Aorta (tissue), 5 donors: ENCODE measurements at places on chromosomes 12 and 14. TPM values are rescaled to one million over a fixed set of nuclear protein-coding genes. Genes with fewer than 3 reads are reported as not detected.

GRCh38 chr12:106032623-106032925, 106.2 kb downstream of the NUAK1 start:
- no peaks in the 10 kb centered on the region for H3K27me3 ChIP-seq
- no peak for DNase-seq
- no peaks in the 10 kb centered on the region for H3K36me3 ChIP-seq
- no peaks in the 10 kb centered on the region for H3K4me1 ChIP-seq
- no peak overlapping the region for H3K4me3 ChIP-seq

- DNase-seq = no peak
- no peaks in the 10 kb centered on the region for H3K36me3 ChIP-seq
- no peak overlapping the region for H3K4me3 ChIP-seq
- H3K27ac ChIP-seq = no peak overlapping the region
- no peaks in the 10 kb centered on the region for H3K27me3 ChIP-seq
Observed at GRCh38 chr14:100692859-100693558, 33.7 kb upstream of the DLK1 start.

- no peaks in the 10 kb centered on the region for H3K4me1 ChIP-seq
- no peak overlapping the region for H3K27ac ChIP-seq
- DNase-seq = no peak
- no peaks in the 10 kb centered on the region for H3K36me3 ChIP-seq
Observed at GRCh38 chr12:18368594-18368993, 107.3 kb downstream of the PIK3C2G start.

- H3K36me3 ChIP-seq = no peaks in the 10 kb centered on the region
- H3K4me3 ChIP-seq = no peak overlapping the region
- no peaks in the 10 kb centered on the region for H3K27me3 ChIP-seq
- H3K27ac ChIP-seq = no peak overlapping the region
Observed at GRCh38 chr14:89137526-89138163, 279.4 kb downstream of the FOXN3 start.

Gene POTEM
- not detected for polyA plus RNA-seq

- no peak overlapping the region for H3K27ac ChIP-seq
- no peak for DNase-seq
- no peak overlapping the region for H3K4me3 ChIP-seq
- H3K27me3 ChIP-seq = no peaks in the 10 kb centered on the region
- H3K36me3 ChIP-seq = peaks cover 3% of the 10 kb centered on the region
- peaks cover 3% of the 10 kb centered on the region for H3K4me1 ChIP-seq
Observed at GRCh38 chr14:32694795-32695449, 243.8 kb upstream of the NPAS3 start.

Gene STYK1
- polyA plus RNA-seq = 0.38 TPM

Gene YBX3
- polyA plus RNA-seq = 353 TPM

DNA sequence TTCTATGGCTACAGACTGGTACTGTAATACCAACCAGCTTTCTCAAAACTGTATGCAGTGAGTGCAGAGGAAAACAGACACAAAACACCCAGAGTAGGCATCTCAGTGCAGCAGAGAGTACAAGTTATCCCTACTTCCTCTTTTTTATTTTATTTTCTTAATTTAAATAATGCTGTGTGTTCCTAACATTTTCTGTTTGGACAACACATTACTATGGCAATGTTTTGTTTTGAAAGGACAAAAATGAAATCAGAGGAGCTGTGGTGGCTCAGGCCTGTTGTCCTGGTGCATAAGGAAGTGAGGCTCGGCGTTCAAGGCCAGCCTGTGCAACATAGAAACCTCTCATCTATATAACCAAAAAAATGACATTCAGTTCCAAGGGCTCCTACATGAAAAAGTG, 33.7 kb upstream of the SELPLG start:
- H3K4me1 ChIP-seq = peaks cover 8% of the 10 kb centered on the region
- peaks cover 4% of the 10 kb centered on the region for H3K36me3 ChIP-seq
- no peaks in the 10 kb centered on the region for H3K27me3 ChIP-seq
- no peak for DNase-seq

GRCh38 chr14:23580948-23581281, 2.3 kb upstream of the JPH4 start:
- DNase-seq = no peak
- no peak overlapping the region for H3K27ac ChIP-seq
- no peaks in the 10 kb centered on the region for H3K4me1 ChIP-seq
- H3K36me3 ChIP-seq = no peaks in the 10 kb centered on the region

DNA sequence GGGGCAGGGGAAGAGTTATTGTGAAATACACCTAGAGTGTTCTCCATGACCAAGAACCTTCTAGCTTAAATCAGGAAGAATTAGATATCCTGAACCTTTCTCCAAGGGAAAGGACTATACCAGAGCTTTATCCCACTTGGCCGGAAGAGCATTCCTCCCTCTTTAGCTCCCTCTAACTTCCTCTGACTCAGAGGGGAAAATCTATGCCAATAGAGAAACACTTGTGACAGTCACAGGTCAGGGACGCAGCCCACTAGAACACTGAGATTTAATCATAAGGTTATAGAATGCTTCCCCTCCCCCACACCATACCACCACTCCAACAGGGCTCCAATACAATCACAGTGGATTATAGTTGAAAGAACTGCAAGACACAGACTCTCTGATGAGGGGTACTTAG, 55.4 kb upstream of the RFX4 start:
- no peak overlapping the region for H3K4me3 ChIP-seq
- no peaks in the 10 kb centered on the region for H3K27me3 ChIP-seq
- H3K36me3 ChIP-seq = no peaks in the 10 kb centered on the region
- H3K4me1 ChIP-seq = no peaks in the 10 kb centered on the region
- H3K27ac ChIP-seq = no peak overlapping the region

Gene TAS2R31
- 0.82 TPM for polyA plus RNA-seq

DNA sequence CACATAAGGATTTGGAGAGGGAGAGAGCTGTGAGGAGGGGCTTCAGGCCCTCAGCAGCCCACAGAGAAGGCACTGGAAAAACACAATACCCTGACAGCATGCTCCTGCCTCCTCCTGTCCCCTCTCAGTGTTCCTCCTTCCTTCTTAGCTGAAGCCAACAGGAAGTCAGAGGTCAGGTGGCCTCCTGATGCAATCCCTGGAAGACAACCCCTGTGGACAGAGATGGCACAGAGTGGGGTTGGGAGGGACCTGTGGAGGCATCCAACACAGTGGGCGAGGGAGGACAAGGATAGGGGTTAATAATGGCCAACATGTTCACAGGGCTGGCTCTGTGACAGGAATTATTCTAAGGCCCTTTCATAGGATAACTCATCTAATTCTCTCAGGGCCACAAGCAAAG, 15.4 kb upstream of the IFI27L2 start:
- peak; percentile 56 for DNase-seq
- no peak overlapping the region for H3K4me3 ChIP-seq
- H3K36me3 ChIP-seq = no peaks in the 10 kb centered on the region

- no peaks in the 10 kb centered on the region for H3K36me3 ChIP-seq
- no peak overlapping the region for H3K27ac ChIP-seq
- no peak overlapping the region for H3K4me3 ChIP-seq
- no peak for DNase-seq
Observed at GRCh38 chr12:127550271-127550670, 716.7 kb upstream of the TMEM132C start.

DNA sequence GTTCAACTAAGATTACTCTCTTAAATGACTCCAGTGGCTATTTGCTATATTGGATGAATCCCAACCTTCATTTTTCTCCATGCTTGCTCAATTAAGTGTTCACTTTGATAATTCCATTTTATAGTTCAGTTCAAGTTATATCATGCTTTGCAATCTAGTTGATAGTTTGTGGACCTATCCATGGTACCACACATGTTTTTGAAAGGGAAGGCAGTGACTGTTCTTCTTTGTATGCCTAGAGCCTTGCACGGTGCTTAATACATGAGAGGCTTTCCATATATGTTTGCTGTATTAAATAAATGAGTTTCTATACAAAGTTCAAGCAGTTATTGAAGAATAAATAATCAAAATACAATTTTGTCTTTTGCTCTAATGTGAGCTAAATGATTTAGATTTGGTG, 391.3 kb downstream of the NELL2 start:
- no peaks in the 10 kb centered on the region for H3K27me3 ChIP-seq
- H3K4me3 ChIP-seq = no peak overlapping the region
- no peaks in the 10 kb centered on the region for H3K4me1 ChIP-seq
- no peak overlapping the region for H3K27ac ChIP-seq
- no peak for DNase-seq

- no peak overlapping the region for H3K4me3 ChIP-seq
- no peak for DNase-seq
- H3K4me1 ChIP-seq = no peaks in the 10 kb centered on the region
- H3K27me3 ChIP-seq = no peaks in the 10 kb centered on the region
- H3K27ac ChIP-seq = no peak overlapping the region
Observed at GRCh38 chr14:52602131-52602530, 49.5 kb downstream of the GPR137C start.

Gene MUCL1
- polyA plus RNA-seq = not detected

DNA sequence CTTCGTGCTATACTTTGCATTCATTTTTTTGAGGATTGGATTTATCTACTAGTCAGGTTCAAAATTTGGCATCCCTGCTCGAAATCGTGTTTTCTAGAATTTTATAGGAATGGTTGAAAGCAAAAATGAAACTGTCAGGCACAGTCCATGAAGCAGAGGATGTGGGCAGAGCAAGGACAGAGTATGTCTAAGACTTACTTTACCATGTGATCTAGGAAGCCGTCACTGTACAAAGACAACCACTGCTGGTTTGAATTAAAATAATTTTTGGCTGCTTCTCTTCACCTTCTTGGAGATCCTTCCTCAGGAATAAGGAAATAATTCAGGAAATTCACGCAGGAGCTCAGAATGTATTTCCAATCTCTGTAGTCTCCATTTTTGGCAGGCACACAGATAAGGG, 31.6 kb upstream of the SGPP1 start:
- H3K27me3 ChIP-seq = no peaks in the 10 kb centered on the region

Gene ANKRD33
- polyA plus RNA-seq = not detected

Gene STK38L
- 54.6 TPM for polyA plus RNA-seq

Gene SLC25A47
- not detected for polyA plus RNA-seq

Gene PPP1R1A
- polyA plus RNA-seq = 15.8 TPM

Gene FERMT2
- 63.0 TPM for polyA plus RNA-seq

Gene KLRF1
- not detected for polyA plus RNA-seq

- H3K27ac ChIP-seq = no peak overlapping the region
- no peaks in the 10 kb centered on the region for H3K36me3 ChIP-seq
- no peak for DNase-seq
- H3K27me3 ChIP-seq = no peaks in the 10 kb centered on the region
- H3K4me1 ChIP-seq = no peaks in the 10 kb centered on the region
Observed at GRCh38 chr14:77011245-77011644, 17.3 kb downstream of the IRF2BPL start.

DNA sequence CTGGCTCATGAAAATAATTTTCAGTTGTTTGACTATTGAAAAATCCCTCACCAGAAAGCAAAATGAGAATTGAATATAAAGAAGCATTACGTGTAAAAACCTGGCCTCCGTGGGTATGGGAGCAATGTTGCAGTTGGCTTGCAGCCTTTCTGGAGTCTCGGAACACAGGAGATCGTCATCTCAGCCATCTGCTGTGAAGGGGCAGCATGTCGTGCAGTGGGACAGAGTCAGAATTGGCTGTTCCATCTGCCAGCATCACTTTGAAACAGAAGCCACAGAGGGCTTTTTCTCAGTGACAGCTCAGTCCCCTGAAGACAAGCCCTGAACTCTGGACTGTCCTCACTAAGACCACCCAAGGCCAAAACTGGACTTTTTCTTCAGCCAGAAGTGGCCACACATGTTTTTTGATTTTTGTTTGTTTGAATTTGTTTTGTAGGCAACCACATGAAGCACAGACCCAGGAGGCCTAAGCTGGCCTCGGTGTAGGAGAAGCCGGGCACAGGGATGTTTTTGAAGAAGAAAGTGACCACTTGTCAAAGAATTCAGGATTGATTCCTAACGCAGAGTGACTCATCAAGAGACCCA, 170.8 kb upstream of the DYRK2 start:
- H3K36me3 ChIP-seq = no peaks in the 10 kb centered on the region
- H3K27ac ChIP-seq = no peak overlapping the region
- H3K4me1 ChIP-seq = peaks cover 2% of the 10 kb centered on the region
- DNase-seq = no peak
- H3K4me3 ChIP-seq = no peak overlapping the region

- no peaks in the 10 kb centered on the region for H3K36me3 ChIP-seq
- no peak overlapping the region for H3K4me3 ChIP-seq
- DNase-seq = no peak
- H3K27me3 ChIP-seq = no peaks in the 10 kb centered on the region
Observed at GRCh38 chr14:51327376-51327775, 87.3 kb downstream of the TMX1 start.

Gene DCD
- polyA plus RNA-seq = not detected

DNA sequence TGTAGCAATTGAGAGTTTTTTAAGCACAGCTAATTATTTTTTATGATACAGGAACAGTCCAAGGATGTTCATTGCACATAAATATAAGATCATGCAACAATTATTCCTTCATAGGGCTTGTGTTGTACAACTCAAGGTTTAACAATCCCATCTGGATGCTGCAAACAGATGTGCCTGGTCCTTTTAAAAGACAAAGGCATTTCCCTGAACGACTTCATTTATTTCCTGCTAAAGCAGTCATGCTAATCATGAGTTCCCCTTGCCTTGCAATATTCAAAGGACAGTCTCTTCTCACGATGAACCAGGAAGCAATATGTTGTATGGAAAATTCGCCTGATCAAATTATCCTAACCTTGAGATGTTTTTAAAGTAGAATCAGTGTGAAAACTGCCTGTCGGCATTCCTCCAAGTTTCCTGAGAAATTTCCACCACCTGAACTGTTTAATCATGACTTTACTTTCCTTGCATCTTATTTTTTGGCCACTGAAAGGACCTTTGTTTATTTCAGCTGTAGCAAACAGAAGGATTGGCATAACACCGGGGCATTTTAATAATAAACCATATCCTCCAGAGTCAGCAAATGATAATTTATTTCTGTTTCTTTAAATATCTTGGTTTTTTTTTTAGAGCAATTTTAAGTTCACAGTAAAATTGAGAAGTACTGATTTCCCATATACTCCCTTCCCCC, 33.9 kb upstream of the TSPAN8 start:
- no peaks in the 10 kb centered on the region for H3K36me3 ChIP-seq
- no peak overlapping the region for H3K27ac ChIP-seq
- no peak overlapping the region for H3K4me3 ChIP-seq
- H3K4me1 ChIP-seq = no peaks in the 10 kb centered on the region

Gene TUNAR
- not detected for polyA plus RNA-seq

- no peaks in the 10 kb centered on the region for H3K36me3 ChIP-seq
- no peaks in the 10 kb centered on the region for H3K27me3 ChIP-seq
- no peak overlapping the region for H3K27ac ChIP-seq
- H3K4me3 ChIP-seq = no peak overlapping the region
- no peaks in the 10 kb centered on the region for H3K4me1 ChIP-seq
- no peak for DNase-seq
Observed at GRCh38 chr12:42812086-42812485, 222.5 kb upstream of the PRICKLE1 start.

DNA sequence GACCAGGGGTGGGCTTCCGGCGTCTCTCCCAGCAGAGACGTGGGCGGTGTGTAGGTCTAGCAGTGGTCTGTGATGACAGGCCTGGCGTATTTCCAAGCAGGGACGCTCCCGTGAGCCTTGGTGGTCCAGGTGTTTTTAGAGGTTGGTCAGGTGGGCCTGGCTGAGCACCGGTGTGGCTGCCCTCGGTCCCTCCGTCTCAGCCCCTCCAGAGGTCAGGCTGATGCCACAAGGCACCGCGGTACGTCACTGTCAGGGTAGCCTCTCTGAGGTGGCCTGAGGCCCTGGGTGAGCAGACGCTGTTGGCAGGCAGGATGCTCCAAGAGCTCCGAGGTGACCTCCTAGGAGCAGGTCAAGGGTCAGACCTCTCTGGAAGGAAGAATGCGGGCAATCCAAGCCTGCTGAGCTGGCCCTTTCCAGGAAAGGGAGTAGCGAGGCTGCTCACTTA, 13.6 kb downstream of the MTA1 start:
- H3K27me3 ChIP-seq = no peaks in the 10 kb centered on the region
- H3K27ac ChIP-seq = no peak overlapping the region
- H3K4me1 ChIP-seq = no peaks in the 10 kb centered on the region
- no peak for DNase-seq

- no peak overlapping the region for H3K4me3 ChIP-seq
- peaks cover 8% of the 10 kb centered on the region for H3K4me1 ChIP-seq
- no peaks in the 10 kb centered on the region for H3K36me3 ChIP-seq
- peak overlapping the region; percentile 13 for H3K27ac ChIP-seq
Observed at GRCh38 chr12:106097011-106097410, 41.7 kb downstream of the NUAK1 start.

Gene KERA
- not detected for polyA plus RNA-seq
